ENCODE measurements at places on chromosomes 12 and 14.

DNA sequence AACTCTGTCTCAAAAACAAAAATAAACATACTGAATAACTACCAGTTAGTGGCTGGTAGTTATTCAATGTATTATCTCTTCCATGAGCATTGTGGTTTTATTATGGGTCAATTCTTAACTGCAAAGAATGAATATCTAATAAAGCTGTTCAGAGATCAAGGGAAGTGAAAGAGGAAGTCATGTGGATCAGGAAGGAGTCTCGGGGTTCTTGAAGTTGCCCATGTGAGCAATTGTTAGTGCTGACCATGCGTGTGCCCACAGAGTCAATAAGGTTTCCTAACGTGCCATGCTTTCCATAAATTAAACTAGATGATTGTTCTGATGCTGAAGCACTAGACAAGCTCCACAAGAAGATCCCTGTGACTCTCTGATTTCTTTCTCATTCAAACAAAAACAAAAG is 136.5 kb upstream of the CPSF6 start:
- DNase-seq = peak; percentile 22

DNA sequence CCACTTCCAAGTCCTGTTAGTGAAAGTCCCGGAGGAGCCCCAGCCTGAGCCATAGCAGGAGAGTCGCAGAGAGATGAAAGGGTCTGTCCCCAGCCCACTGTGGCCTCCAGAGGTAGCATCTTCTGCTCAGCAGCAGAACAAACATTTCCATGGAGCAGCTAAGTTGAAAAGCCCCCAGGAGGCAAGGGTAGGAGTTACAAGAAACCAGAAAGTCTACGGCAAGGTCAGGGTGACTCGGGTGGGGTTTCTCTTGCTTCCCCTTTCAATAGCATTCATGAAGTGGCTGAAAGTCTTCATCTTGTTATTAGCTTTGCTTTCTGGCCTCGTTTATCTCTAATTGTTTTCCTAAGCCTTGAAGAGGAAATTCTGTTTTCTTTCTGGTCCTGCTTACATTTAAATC is 151.2 kb upstream of the DIO3 start:
- DNase-seq = no peak

DNA sequence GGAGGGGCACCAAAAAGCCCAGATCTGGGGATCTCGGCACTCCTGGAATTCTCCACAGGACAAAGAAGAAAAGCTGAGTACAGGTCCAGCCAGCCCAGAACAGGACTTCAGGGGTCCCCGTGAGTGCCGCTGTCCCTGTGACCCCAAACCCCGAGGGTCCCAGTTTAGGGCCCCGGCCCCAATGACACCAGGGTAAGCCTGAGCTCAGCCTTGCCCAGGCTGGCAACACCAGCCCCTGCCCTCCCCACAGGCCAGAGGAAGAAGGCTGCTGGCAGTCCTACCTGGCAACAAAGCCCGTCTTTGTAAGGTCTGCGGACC is 1.8 kb downstream of the CDK2AP1 start:
- no peak for DNase-seq

GRCh38 chr14:68820999-68821683 is 28.3 kb upstream of the ZFP36L1 start:
- DNase-seq = no peak

DNA sequence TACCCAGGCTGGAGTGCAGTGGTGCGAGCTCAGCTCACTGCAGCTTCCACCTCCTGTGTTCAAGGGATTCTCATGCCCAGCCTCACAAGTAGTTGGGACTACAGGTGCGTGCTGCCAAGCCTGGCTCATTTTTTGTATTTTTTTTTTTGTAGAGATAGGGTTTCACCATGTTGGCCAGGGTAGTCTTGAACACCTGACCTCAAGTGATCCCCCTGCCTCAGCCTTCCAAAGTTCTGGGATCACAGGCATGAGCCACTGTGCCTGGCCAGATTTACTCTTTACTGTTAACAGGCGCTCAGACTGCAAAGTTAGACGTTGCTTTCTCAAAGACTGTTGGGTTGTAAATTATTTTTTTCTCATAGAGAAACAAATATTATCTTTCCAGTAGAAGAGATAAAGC is 46.1 kb upstream of the LRRK2 start:
- no peak for DNase-seq

DNA sequence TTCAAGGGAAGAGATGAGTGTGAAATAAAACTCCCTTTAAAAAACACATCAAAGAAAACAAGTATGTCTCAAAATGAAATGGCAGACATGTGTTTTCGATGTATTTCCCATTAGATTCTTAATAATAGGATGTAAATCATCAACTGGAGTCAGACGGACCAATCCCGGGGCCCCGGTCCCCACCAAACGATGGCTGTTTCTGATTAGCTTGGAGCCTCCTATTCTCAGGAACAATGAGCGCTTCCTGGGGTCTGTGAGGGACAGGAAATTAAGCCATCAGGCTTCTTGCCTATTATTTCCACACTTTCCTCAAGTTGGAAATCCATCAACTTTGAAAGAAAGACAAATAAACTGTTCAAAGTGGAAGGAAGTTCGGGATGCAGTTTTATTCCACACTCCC is 179.4 kb downstream of the EFCAB11 start:
- DNase-seq = no peak

DNA sequence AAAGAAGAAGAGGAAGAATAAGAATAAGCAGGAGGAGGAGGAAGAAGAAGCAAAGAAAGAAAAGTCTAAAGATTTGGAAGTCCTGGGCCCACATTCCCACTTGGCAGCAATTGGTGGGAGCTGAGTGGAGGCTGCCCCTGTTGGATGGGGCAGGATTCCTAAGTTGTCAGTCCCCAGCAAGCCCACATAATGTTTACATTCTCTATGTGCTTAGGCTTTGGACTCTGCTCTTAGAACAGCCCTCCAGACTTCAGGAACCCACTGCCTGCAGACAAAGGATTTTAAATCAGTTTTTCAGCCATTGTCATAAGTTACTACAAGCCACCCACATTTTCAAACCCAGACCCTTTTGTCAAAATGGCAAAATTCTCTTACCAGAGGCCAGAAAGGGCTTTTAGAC is 92.0 kb downstream of the OTX2 start:
- DNase-seq = no peak

DNA sequence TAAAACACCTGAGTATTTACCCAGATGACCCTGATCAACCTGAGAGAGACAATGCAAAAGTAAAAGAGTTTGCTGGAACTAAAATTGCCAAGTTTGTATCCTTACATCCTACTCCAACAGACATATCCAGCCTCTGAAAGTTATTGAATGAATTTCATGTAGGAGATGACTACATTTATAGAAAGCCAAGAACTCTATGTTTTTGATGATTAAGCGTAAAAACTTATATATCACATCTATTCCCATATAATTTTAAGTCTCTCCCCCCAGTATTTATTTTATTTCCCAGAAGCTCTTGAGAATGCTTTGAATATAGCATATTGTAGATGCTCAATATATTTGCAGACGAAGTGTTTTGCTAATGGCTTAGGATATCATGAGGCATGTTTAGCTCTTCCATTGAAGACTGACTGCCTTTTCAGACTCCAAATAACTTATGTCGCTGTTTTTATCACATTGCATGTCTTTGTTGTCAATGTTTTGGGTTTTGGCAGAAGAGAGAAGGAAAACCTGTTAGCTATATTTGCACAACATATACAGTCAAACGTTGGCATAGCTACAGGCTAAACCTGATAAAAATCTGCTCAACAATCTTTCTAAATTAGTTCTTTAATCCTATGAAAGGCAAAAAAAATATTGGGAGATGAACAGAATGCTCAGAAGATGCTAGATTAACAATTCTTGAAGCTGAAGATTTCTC is 213.6 kb downstream of the DIO2 start:
- no peak for DNase-seq

GRCh38 chr14:61328626-61329262 is 7.4 kb downstream of the PRKCH start:
- DNase-seq = no peak

- no peak for DNase-seq
These were observed 64.9 kb downstream of the ETNK1 start for GRCh38 chr12:22689876-22690275.

GRCh38 chr12:70048521-70049250 is 194.5 kb upstream of the CNOT2 start:
- DNase-seq = no peak

DNA sequence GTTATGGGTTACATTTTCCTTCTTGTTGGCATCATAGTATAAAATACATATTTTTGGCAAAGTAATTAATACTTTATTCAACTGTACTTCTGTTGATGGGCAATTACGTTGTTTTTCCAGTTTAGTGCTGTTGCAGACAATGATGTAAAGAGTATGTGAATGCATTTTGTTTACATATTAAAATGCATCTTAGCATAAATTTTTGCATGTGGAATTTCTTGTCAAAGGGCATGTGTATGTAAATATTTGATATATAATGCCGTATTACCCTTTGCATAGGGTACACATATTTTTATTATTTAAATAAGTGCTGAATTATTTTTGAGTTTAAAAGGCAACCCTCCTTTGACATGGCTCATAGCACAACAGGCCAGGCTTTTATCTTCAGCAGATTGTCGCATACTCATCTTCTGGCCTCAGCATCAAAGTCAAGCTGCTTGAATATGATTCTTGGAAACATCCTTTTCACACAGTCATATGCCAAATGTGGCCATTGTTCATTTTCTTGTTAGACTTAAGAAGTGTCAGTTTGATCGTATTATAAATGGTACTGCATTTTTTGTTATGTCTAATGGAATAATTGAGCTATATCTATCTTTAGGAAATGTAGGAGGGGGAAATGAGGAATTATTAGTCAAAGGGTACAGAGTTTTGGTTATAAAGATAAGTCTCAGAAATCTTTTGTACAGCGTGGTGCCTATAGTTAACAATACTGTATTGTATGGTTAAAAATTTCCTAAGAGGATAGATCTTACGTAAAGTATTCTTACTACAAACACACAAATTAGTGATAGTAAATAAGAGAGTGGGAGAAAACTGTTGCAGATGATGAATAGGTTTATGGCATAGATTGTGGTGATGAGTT is 138.5 kb downstream of the FUT8 start:
- DNase-seq = no peak

- no peak for DNase-seq
These were observed 73.9 kb upstream of the HIF1A start for GRCh38 chr14:61621444-61621843.

DNA sequence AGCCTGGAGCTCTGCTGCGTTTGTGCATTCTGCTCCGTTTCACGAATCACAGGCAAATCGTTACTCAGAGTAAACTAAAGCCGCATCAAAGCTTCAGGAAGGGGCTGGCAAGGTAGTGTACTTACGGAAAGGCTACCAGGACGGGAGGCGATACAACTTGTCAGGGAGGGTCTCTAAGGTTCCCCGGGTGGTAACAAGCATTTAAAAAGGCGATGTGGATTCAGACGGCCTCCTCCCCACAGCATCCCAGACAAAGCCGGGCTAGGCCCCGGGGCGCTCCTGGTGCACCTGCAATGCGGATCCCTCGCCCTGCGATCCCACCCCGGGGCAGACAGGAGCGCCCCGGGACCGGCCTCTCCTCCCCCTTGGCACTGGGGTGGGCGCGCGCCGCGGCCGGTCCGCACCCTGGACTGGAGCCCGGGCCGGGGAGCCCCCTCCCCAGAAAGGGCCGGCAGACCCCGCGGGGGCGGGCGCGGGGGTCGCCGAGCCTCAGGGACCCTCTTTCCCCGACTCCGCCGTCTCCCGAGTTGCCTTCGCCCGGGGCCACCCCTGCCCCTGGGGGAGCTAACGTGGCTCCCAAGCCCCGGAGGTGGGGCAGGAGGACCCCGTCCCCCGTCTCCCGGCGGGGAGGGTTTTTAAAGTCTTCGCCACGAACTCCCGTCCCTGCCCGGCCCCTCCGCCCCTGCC is 718 bp downstream of the CCDC92 start:
- peak; percentile 44 for DNase-seq

- DNase-seq = no peak
These were observed 1494.0 kb upstream of the TMEM132C start for GRCh38 chr12:126773012-126773411.

GRCh38 chr14:64591809-64592208 is 42.0 kb downstream of the PPP1R36 start:
- no peak for DNase-seq

GRCh38 chr12:12127304-12127703 is 56.6 kb downstream of the BCL2L14 start:
- no peak for DNase-seq

- DNase-seq = no peak
These were observed 1112.7 kb downstream of the LRFN5 start for GRCh38 chr14:42719391-42719790.

- DNase-seq = no peak
These were observed 11.4 kb downstream of the CLECL1 start for GRCh38 chr12:9721394-9722092.

- no peak for DNase-seq
These were observed 149.5 kb downstream of the SLC6A15 start for GRCh38 chr12:84763107-84763506.

DNA sequence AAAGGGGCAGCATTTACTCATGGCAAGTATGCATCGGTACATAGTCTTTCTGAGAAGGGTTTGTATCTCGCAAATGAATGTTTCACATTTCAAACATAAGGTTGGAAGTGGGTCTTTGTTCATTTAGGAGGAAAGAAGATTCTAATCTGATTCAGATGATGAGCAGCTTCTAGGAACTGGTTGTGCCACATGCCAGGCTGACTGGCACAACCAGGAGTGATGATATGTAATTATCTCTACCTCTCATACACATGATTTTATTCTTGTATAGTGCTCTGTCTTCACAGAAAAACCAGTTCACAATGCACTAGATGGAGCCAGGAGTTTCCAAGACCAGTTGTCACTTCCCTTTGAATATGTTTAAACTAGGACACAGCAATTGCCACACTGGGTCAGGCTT is 13.7 kb upstream of the BEST3 start:
- no peak for DNase-seq

GRCh38 chr14:39912192-39913100 is 480.2 kb upstream of the FBXO33 start:
- DNase-seq = no peak

DNA sequence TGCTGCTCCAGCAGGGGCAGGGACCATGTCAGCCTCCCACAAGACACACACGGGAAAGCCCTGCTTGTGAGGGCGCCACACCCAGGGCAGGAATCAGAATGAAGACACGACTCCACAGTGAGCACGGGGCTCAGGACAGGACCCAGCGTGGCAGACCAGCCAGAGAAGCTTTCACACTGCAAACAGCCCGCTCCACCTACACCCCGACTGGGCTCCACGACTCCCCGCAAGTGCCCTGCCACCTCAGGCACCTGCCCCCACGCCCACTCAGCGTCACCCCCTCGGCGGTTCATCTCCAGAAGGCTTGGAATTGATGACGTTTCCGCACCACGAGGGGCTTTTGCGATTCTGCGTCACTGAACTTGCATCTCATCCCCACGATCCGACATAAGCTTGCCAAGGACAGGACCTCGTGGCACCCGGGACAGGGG is 91.1 kb downstream of the FBXL14 start:
- no peak for DNase-seq

- peak; percentile 18 for DNase-seq
These were observed 37.6 kb upstream of the PRB4 start for GRCh38 chr12:11347810-11348209.

GRCh38 chr12:50961708-50962107 is 9.4 kb downstream of the HIGD1C start:
- DNase-seq = no peak

Data from Kasumi-1 (cell line).